ENCODE measurements at places on chromosomes 16 and 17.

GRCh38 chr16:1282324-1282973 is 26.6 kb downstream of the TPSD1 start:
- no peak for DNase-seq

GRCh38 chr16:68779891-68780290 is 42.8 kb downstream of the CDH1 start:
- DNase-seq, result no peak

DNA sequence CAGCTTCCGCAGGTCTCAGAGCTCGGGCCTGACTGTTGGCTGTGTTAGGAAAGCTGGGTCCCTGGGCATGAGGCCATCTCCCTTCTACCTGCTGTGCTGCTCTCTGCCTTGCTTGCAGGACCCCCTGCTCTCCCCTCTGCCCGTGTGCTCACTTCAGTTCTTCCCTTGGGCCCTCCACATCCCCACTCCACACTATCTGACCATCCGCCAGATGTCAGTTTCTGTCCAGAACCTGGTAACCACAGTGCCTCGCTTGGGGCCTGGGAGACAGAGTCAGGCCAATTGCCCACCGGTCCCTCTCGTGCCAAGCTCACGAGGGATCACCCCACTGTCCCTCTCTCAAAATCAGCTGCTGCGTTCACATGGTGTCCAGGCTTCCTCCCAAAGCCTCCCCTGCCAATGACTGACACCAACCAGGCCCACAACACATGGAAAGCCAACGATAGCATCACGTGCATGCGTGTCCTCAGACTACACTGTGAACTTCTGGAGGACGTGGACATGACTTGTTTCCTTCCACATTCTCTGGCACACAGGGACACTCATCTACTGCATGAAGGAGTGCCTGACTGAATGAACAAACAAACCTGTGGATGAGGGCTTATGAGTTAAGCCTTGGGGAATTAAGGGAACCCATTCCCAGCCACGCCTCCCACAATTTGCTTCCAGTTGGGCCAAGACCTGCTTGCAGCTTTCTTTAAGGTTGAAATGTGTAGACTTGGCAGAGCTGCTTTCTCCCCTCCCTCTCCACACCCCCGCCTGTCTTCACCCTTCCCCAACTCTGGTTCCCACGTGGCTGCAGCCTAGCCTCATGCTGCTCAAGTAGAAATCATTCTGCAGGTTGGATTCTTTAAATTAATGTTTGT is 72.5 kb upstream of the ZNF423 start:
- DNase-seq, result no peak

- no peak for DNase-seq
Observed at GRCh38 chr17:14833201-14833785, 431.8 kb downstream of the PMP22 start.

GRCh38 chr17:39966771-39967170 is 4.0 kb downstream of the GSDMA start:
- DNase-seq, result no peak

GRCh38 chr17:31289790-31290189 is 7.2 kb downstream of the OMG start:
- DNase-seq, result no peak

DNA sequence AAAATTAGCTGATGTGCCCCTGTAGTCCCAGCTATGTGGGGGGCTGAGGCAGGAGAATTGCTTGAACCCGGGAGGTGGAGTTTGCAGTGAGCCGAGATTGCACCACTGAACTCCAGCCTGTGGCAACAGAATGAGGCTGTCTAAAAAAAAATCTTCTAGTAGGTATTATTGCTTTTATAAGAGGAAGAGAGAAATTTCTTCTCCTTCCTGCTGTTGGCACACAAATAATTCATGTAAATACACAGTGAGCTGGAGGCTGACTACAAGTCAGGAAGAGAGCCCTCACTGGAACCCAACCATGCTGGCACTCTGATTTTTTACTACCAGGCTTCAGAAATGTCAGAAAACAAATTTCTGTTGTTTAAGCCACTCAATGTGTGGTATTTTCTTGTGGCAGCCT is 6.7 kb downstream of the PRDM7 start:
- DNase-seq, result no peak

DNA sequence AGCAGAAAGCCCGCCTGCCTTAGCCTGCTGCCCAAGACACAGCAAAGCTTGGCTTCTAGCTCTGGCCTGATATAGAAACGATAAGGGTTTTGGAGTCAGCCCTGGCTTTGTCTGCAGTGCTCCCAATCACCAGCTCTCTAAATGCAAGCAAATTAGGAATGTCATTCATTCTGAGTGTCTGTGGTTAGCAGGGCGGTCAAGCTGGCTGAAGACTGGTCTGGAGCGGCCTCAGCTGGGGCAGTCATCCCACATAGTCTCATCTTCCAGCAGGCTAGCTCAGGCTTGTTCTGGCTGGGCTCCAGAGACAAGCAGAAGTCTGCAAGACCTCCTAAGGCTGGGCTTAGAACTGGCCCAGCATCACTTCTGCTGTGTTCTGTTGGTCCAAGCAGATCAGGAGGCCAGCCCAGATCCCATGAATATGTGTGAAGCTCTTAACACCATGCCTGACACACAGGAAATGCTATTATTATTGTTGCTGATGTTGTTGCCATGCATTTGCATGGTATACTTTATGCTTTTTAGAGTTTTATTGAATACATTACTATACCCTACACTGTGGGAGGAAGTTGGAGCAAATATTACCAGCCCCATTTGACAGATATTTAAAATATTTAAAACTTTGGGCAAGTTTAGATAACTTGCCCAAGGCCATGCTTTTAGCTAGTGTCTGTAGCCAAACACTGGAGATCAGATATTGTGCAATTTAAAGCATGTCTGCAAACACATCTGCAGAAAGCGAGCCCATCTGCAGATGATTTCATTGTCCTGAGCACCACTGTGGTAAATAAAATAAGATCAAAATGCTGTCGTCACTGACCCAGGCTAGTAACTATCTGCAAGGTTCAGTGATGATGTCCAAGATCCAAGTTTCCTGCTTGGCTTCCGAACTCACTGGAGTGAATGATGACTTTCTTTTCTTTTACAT is 24.8 kb downstream of the TMC7 start:
- DNase-seq, result no peak

DNA sequence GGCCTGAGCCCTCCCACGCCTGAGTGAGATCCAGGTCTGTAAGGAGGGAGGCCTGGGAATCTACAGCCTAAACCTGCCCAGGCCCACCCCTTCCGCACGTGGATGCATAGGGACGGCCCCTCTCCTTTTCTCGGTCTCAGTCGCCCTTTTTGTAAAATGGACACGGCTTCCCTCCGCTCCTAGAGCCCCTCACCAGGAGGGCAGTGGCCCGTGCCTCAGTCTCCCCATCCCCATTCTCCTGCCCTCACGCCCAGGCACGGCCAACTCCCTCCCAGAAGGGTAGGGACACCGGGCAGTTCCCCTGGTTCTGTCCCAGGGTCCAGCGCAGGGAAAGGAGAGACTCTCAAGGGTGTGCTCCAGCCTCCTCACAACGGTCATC is 48.1 kb downstream of the WNT3 start:
- DNase-seq, result no peak

- no peak for DNase-seq
Observed at GRCh38 chr17:75367312-75367711, 38.2 kb downstream of the GRB2 start.
